ENCODE measurements at places on chromosomes 6 and 20.

DNA sequence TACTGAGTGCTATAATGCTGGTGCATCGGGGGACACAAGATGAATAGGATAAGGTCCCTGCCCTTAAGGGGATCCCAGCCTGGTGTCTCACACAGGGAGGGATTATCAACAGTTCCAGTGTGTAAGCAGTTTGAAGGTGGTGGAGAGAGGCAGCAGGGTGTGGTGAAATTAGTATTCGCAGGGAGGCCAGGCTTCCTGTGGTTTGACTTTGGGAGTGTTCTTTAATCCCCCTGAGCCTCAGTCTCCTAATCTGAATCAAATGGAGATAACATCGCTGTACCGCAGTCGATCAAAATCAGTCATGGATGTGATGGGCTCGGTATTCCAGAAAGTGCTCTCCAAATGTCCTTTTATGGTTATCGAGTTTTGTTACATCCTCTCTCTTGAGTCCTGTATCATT is 288.1 kb upstream of the SUPT3H start:
- DNase-seq, result no peak

DNA sequence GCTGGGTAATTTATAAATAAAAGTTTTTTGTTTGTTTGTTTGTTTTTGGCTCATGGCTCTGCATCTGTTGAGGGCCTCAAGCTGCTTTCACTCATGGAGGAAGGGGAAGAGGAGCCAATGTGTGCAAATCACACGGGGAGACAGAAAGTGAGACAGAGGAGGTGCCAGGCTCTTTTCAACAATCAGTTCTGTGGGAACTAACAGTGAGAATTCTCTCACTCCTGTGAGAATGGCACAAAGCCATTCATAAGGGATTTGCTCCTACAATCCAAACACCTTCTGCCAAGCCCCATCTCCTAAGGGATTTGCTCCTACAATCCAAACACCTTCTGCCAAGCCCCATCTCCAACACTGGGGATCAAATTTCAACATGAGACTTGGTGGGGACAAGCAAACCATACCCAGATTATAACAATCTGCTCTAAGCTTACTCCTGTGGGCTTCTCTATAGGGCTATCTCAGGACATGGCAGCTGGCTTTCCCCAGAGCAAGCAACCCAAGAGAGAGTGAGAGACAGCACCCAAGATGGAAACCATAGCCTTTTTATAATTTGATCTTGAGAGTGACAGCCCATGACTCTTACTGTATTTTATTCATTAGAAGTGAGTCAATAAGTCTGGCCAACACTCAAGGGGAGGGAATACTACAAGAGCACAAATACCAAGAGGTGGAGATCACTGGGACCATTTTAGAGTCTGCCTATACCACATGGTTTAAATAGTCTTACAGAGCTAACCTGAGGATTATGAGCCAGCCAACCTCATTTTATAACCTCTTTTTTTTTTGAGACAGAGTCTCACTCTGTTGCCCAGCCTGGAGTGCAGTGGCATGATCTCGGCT is 22.8 kb upstream of the LRRC1 start:
- no peak for DNase-seq

DNA sequence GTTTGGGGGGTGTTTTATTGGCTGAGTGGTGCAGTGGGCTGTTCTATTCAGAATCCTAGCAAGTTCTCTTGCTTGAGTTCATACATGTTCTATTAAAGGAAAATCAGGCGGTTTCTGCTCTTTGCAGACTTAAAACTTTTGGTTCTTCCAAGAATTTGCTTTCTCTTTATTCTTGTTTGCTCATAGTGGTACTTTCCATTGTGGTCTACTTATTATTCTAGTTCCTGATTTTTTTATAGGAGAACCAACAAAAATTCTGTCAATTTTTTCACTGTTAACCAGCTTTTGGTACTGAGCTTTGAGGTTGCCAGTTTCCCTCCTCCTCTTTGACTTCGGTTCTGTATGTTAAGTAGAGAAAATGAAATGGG is 6.7 kb downstream of the AFDN start:
- DNase-seq, result no peak

- no peak for DNase-seq
These were observed 2.6 kb upstream of the MRGBP start for GRCh38 chr20:62793757-62794006.

DNA sequence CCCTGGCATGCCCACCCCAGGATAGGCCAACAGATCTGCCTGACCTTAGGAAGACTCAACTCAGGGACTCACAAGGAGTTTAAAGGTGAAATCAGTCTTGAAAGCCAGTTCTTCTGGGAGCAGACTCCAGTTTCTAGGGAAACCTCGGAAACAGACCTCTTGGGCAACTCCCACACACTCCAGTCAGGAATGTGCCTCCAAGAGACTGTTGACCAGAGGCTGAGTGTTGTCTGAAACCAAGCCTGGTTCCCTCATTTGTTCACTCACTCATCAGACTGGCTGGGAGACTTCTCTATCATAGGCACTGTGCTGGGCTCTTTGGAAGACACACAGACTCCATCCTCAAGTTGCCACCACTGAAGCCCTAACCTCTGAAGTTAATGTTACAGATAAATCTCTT is 1.8 kb downstream of the TREM1 start:
- peak; percentile 33 for DNase-seq

GRCh38 chr20:61985096-61985495 is 80.6 kb downstream of the TAF4 start:
- DNase-seq, result no peak

- DNase-seq, result peak; percentile 1
These were observed 34.1 kb downstream of the SERPINB1 start for GRCh38 chr6:2807342-2808090.

- no peak for DNase-seq
These were observed 105.5 kb downstream of the NRSN1 start for GRCh38 chr6:24231438-24231977.

DNA sequence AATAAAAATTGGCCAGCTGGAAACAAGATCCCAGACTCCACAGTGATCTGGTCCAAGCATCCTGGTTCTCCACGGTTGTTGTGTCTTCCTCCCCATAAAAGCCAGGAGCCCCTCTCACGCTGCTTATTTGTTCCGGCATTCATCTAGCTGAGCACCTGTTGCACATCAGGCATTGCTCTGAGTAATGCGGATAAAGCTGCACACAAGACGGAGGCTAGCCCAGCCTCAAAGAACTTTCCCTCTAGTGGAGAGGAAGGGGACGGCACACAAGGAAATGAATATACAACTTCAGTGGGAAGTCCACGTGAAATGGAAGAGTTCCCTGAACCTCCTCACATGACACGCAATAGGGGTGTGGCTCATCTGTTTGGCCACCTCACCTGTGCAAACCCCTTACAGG is 30.3 kb upstream of the NXT1 start:
- DNase-seq, result no peak

GRCh38 chr6:163645560-163645959 is 231.0 kb downstream of the QKI start:
- DNase-seq, result no peak

- no peak for DNase-seq
These were observed 490.2 kb downstream of the EPM2A start for GRCh38 chr6:145245119-145245518.

DNA sequence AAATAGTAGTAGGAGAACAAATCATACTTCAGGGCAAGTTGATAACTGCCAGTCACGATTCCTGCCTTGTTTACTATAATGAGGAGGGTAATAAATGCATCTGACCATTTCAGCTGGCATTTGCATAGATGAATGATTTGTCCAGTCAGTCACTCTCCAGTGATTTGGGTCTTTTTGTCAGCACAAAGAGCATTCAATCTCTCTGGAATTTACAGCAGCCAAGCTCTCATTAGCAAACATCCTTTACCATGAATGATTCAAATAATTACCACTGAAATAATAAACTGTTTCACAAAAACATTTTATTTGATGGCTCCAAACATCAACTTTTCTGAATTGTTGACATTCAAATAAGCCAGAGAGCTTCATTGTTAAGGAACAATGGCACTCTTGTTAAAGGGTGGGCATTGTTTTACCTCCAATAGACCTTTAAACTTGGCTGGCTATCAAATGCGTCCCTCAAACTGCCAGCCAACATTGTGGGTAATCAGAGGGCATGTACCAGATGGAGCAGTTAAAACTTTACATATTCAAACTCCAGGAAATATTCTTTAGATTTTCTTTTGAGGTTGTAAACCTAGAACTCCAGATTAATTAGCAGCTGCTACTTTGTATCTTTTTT is 30.0 kb upstream of the FBXL4 start:
- DNase-seq, result no peak

- no peak for DNase-seq
These were observed 8.3 kb downstream of the PPP1R3G start for GRCh38 chr6:5093231-5094015.

DNA sequence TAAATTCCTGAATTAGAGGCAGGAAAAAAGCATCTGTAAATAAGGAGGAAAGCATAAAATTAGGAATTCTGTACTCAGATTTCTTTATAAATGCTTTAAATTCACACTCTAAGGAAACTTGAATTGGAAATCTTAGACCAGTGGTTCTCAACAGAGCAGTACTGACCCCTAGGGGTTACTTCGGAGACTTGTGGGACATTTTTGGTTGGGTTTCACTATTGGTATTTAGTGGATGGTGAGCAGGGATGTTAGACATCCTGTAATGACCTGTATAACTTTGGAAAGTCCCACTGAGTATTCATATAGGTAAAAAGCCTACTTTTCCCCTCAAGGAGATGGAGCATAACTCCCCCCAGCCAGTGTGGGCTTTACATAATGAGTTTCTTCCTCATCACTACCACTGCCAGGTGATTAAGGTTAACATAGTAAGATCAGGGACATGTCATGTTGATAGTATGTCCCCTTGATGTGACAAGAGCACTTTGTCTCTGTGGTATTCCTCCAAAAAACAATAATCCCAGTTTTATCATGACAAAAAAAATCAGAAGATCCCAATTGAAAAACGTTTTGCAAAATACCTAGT is 31.0 kb downstream of the GLO1 start:
- peak; percentile 79 for DNase-seq

GRCh38 chr6:3825851-3826581 is 23.2 kb upstream of the FAM50B start:
- DNase-seq, result no peak

GRCh38 chr6:108968325-108969316 is 120.4 kb downstream of the ARMC2 start:
- no peak for DNase-seq

DNA sequence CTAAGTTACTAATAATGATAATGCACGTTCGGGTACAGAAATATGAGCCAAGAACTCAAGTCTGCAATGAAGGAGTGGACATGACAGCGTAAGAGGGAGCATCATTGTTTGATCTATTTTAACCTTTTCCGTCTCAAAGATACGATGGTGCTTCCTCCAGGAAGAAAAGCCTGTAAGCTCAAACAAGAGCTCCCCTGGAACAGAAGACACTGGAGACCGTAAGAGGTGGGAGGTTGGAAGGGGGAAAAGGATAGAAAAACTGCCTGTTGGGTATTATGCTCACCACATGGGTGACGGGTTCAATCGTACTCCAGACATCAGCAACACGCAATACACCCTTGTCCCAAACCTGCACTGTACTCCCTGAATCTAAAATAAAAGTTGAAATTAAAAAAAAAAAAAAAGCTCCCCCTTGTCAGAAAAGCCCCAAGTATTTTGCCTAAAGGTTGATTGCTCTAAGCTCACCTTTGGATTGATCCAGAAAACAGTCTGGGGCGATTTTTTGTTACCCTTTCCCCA is 180.5 kb downstream of the TRIM27 start:
- no peak for DNase-seq

- DNase-seq, result peak; percentile 66
These were observed 584 bp downstream of the PTK7 start for GRCh38 chr6:43076464-43077332.

DNA sequence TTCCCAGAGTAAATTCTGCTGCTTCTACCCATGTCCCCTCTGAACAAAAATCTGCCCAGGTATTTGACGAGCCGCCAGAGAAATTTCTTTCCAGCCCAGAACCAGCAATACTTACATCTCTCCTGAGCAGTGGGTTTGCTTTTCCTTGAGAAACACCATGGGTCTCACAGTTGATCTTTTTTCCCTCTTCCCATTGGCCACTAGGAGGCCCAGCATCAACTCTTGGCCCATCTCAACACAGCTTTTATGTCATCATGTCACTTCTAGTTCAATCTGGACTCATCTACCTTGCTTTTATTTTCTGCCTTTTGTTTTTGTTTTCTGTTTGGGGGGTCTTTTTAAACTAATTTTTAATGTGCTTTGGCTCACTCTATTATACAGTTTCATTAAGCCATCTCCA is 18.8 kb downstream of the MAFB start:
- no peak for DNase-seq

- DNase-seq, result no peak
These were observed 120.2 kb upstream of the CLDN20 start for GRCh38 chr6:155143578-155144106.

GRCh38 chr6:167863897-167864296 is 37.2 kb downstream of the AFDN start:
- no peak for DNase-seq

- DNase-seq, result no peak
These were observed 70.4 kb upstream of the SLC2A12 start for GRCh38 chr6:134122775-134123174.

GRCh38 chr6:17741507-17741906 is 34.8 kb upstream of the NUP153 start:
- no peak for DNase-seq

DNA sequence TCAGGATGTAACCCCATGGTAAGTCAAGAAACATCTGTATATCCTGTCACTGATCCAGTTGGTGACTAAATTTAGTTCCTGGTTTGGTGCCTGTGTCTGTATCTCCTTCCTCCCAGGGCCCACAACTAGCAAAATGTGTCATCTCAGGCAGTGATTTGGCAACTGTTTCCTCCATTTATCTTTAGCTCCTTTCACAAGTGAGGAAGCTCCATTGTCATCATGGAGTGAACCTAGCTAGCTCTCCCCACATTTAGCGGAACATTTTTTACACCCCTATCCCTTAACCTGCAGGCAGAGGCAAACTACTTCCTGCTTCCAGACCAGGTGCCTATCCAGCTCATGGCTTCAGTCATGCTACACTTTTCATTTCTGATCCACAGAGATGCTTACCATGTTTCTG is 99.5 kb downstream of the IPCEF1 start:
- DNase-seq, result no peak
